ENCODE measurements at places on chromosomes 7 and 10. TPM values are rescaled to one million over a fixed set of nuclear protein-coding genes. Genes with fewer than 3 reads are reported as not detected.

The ABCA13 gene
- not detected for total RNA-seq

The MET gene
- total RNA-seq: 7.5 TPM

The BTBD16 gene
- total RNA-seq: 0.09 TPM

The HOXA3 gene
- total RNA-seq: 3.5 TPM

The ASZ1 gene
- not detected for total RNA-seq

The VGF gene
- not detected for total RNA-seq
